ENCODE measurements at places on chromosomes 12 and 14.

DNA sequence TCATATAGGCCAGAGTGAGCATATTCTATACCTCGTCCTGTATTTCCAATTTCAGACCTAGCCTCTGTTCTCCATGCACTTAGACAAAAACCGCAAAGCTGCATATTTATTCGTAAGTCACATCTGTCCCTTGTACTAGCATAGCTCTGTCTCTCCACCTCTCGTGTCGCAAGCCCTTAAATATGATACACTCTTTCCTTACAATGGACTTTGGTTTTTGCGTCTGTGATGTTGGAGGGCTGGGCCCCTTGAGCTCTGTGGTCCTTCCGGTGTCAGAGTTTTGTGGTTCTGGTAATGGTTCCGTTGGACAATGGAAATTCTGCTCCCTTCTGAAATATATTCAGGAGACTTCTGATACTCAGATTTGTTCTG is 11.3 kb downstream of the PRKCH start:
- no peak for DNase-seq

DNA sequence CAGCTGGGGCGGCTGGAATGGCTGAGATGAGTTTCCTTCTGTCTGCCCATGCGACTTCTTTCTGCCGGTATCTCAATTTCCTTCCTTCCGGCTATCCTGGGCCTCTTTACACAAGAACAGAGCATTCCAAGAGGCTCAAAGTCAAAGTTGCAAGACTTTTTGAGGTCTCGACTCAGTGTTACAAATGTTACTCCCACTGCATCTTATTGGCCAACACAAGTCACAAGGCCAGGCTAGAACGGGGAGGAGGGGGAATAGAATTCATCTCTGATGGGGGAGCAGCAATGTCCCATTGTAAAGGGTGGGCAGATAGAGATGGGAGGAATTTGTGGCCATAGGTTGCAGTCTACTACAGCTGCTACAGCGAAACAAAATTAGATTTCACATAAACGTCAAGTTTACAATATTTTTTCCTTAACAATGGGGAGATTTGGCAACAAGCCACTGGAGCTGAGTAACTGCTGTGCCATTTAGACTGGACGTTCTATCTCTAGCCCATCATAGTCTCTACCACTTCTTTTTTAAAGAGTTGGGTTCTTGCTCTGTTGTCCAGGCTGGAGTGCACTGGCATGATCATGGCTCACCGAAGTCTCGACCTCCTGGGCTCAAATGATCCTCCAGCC is 9.5 kb upstream of the NYNRIN start:
- no peak for DNase-seq

DNA sequence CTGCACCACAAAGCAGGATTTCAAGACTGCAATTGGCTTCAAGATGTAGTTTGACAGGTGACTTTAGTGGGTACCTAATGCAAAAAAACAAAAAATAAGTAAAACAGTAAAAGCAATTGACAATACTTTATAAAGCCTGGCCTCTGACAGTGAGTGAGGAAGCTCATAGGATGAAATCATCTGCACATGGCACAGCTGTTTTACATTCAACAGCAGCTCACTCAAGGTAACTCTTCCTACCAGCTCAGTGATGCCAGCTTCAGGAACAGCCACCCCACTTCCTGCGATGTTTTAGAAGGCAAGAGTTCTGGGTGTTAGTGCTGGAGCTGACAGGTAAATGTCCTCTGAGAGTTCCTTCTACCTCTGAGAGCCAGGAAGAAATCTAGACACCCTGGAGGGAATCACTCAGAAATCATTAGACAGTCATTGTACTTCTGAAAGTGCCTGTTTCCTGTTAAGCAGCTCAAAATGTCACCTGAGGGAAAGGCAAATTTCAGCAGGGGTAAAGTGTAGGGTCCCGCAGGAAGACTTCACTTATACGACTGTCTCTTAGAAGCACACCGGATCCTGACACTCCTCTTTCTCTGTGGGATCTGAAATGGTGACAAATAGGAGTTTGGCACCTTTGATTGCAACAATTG is 99.9 kb downstream of the FOXN3 start:
- no peak for DNase-seq

DNA sequence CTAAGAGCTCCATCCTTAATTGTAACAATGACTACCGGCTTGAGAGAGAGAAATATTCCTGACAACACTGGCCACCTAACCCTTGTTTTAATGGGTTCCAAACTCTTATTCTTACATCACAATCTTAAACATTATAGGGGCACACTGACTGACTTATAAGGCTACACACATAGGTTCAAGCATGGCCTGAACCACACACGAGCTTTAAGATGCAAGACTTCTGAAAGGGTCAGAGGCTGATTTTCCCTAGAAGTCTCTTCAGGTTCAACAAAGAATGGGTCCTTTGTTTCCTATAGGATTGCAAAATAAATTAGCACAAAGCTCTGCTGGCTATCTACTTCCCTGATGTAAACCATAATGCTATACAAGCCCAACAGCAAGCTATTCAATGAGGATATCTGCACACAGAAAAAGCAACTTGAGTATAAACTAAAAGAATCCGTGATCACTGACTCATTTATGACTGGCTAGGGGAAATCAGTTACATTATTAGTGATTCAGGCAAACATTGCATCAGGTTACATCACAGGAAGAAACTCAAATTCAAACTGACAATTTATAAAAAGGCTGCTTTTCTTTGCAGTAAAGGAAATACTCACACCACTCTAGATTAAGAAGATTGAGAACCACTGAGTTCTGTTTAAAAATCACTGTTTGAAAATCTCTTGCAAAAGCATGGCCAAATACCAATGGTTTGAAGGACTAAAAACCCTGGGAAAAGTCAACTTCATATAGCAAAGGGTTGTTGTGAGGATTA is 8.5 kb downstream of the BTG1 start:
- DNase-seq = no peak

- DNase-seq = no peak
Measured at GRCh38 chr14:71549421-71550050, 382.7 kb upstream of the RGS6 start.

DNA sequence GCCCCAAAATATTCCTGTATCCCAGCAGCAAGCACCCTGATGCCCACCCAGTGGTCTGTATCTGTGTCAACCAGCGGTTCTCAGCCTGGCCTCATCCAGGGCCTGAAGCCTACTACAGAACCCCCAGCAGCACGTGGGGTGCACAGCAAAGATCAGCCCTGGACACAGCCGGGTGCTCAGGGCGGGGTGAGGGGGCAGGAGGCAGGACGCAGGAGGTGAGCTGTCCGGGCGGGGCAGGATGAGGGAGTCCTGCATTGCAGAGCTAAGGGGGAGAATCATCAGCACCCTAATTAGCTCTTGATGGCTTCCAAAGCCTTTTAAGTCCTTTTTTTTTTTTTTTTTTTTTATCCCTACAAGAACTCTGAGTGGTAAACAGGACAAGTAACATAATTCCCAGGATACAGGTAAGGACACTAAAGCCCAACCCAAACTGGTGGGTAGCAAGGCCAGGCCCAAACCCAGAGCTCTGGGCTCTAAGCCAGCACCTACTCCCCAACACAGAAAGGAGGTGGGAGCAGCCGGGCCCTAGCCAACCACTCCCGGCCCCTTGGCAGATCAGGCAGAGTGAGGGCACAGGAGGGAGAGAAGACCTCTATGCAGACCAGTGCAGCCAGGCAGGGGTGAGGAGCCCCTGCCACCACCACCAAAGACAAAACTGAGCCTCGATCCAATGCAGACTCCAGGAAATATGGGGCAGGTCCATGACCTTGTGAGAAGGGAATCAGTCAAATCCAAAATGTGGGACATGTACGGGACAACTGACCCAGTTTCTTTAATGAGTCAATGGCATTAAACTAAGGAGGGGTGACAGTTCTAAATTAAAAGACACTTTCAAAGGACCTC is 32.3 kb upstream of the EIF5 start:
- no peak for DNase-seq

- DNase-seq = no peak
Measured at GRCh38 chr12:47777741-47778558, 4.9 kb downstream of the SLC48A1 start.

All from ureter (tissue), 1 donor.